ENCODE measurements at places on chromosomes 7 and 10. TPM values are rescaled to one million over a fixed set of nuclear protein-coding genes. Genes with fewer than 3 reads are reported as not detected.
A peak's percentile ranks its signal among the peaks of the same experiment; 100 is the strongest.

DNA sequence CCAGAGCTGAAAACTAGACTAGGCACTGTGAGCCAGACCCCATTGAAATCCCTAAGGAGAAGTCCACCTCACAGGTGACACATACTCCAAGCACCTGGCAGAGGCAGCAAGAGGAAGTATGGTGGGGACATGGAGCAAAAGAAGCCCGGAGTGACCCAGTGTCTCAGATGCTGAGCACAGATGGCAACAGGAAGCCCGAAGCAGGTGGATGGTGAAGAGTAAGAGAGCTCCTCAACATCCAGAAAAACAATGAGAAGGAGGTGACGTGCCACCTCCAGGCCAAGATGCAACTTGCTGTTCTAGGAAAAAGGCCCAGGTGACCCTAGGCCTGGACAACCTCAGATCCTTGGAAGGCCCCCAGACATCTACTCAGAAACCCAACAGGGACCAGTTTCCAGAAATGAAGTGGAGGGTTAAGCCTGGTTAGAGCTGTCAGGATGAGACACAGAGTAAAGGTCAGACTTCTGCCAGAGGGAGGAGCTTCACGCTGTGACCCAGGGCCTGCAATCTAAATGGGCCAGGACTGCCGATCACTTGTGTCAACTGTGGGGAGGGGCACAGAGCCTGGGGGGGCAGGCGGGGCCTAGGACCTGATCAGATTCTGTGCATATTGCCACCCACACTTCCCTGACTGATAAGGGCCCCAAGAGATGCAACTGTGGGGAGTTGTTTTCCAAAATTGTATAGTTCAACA lies 2.4 kb upstream of the COBL start:
- DNase-seq = no peak

- DNase-seq = no peak
Measured at GRCh38 chr10:71863203-71863602, 12.2 kb upstream of the PSAP start.

DNA sequence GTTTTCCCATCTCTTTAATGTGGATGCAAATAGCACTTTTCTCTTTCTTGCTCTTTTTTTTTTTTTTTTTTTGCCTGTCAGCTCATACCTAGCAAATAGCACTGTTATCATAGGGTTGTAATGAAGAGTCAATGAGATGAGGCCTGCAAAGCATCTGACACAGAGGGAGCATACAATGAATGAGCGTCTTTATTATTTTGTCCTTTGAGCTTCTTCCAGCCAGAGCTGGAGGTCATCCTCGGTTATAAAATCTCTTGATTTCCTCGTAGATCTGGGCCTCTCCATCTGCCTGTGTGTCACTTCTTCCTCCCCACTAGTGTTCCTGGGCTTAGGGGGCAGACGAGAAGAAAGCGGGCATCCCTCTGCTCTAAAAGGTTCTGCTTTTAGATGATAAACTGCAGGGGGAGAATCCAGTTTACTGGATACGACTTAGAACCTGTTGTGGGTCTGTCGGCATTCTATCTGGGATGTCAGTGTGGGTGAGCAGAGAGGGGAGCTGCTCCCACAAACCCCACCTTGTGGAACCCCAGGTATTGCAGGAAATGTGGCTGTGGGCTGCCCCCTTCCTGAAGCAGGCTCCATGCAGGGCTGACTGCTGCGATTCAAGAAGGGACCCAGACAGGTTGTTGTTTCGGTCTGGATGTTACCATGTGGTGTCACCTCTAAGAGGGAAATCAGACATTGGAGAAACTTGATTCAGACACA lies 135.8 kb upstream of the GPR26 start:
- DNase-seq = no peak

DNA sequence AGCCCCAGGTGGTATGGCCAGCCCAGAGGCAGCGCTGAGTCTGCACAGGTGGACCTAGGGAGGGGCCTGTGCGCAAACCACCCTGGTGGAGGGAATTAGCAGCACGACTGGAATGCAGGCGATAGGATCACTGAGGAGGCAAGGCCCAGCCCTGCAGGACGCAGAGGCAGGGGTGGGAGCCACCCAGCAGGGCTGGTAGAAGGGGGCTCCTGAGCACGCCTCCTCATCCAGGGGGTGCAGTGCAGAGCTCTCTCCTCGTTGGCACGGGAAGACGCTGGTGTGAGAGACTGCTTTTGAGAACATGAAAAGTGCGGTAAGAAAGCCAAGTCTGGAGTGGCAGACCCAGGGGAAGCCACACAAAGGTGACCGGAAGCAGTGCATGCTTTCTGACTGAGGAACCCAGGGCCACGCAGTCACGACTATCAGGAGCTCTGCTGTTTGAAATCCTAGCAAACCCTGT lies 6.0 kb downstream of the FXYD4 start:
- no peak for DNase-seq

DNA sequence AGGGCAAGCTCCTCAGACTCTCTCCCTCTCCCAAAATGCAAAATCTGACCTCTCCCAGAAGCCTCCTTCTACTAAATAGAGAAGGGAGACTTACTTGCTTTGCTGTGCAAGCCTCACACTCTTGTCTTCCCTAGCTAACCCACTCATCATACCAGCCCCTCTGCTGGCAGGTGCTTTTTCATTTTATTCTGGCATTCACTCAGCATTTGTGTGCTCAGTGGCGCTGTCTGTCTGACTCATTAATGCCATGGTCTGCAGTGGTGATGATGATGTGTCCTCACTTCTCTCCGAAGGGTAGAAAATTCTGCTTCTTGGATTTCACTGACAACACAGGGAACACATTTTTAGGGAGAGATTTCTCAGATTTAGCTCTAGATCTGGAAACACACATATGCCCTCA lies 22.0 kb upstream of the BTRC start:
- no peak for DNase-seq

DNA sequence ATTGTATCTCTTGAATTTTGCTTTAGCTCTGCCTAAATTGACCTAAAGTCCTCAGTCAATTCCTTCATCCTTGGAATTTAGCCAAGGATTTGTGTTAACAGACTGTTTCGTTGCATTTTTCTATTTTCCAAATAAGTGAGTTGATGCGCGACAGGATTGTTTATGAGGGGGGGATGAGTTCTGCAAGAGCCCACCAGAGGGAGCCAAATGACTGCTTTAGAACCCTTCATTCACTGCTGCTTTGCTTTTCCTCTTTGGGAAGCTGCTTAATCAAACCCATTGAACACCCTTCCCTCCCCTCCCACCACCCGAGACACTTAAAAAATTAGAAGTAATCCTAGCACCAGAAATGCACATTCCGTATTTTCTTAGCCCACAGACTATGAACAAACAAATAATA lies 33.7 kb upstream of the PTF1A start:
- DNase-seq = no peak

DNA sequence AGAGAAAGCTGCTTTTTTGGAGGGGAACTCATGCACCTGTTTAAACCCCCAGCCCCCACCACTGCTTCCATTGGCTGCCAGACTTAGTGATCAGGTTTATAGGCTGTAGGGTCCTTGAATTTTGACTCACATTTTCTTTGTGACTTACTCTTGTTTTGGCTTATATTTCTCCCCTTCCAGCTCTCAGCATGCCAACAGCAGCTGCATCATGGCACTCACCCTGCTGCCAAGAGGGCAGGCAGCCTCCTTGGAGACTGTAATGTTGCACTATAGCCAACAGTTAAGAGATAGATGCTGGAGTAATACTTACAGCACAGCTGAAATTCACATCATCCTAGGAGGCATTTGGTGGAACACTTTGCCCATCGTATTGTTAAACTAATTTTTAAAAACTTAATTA lies 98.0 kb upstream of the GLCCI1 start:
- no peak for DNase-seq

GRCh38 chr7:114931656-114932011 lies 9.7 kb downstream of the MDFIC start:
- no peak for DNase-seq

GRCh38 chr7:43752411-43752810 lies 6.1 kb upstream of the BLVRA start:
- DNase-seq = no peak

GRCh38 chr10:67841737-67842136 lies 3.7 kb upstream of the DNAJC12 start:
- no peak for DNase-seq

DNA sequence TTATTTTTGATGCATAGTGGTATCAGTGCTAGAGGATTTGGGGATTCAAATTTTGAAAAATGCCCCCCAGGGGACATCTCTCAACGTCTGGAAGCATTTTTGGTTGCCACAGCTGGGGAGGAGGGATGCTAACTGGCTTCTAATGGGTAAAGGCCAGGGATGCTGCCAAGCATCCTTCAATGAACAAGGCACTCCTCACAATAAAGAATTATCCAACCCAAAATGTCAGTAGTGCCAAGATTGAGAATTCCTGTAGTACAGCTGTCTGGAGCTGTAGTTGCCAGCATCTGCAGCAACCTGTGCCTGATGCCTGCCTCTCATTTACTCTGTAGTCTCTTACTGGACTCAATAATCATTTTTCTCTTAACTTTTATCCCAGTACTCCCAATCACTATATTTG lies 53.5 kb downstream of the SEPTIN7 start:
- no peak for DNase-seq

GRCh38 chr10:85044-85443 lies 35.9 kb upstream of the TUBB8 start:
- peak; percentile 22 for DNase-seq

The CALML5 gene
- not detected for total RNA-seq

The TMEM273 gene
- total RNA-seq = 27.9 TPM

The PLCE1 gene
- 4.2 TPM for total RNA-seq

The GHRHR gene
- not detected for total RNA-seq

The CFTR gene
- 0.87 TPM for total RNA-seq
